ENCODE measurements at places on chromosomes 16 and 17. TPM values are rescaled to one million over a fixed set of nuclear protein-coding genes. Genes with fewer than 3 reads are reported as not detected.

DNA sequence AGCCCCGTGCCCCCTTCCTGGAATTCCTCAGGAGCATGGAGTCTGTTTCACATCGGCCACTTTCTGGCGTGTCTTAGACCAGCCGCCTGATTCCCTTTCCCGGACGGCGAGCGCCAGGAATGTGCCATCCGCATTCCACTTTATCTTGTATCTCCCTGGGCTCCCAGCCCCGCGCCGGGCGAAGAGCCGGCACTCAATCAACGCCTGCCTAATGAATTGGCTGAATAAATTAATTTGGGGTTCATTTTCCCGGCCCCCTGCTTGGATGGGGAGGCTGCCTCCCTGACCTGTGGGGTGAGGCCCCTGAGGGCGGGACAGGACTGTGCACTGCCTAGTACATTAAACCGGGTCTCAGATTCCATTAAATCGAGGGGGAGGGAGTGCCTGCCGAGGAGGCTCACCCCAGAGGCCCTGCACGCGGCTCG, 282.3 kb upstream of the TNRC6C start:
- H3K4me3 ChIP-seq: no peak overlapping the region
- H3K27me3 ChIP-seq: peaks cover 96% of the 10 kb centered on the region
- H3K36me3 ChIP-seq: no peaks in the 10 kb centered on the region
- no peak overlapping the region for H3K27ac ChIP-seq

The KRT16 gene
- total RNA-seq: 4.2 TPM

The GP2 gene
- not detected for total RNA-seq

The GFER gene
- total RNA-seq: 40.8 TPM

DNA sequence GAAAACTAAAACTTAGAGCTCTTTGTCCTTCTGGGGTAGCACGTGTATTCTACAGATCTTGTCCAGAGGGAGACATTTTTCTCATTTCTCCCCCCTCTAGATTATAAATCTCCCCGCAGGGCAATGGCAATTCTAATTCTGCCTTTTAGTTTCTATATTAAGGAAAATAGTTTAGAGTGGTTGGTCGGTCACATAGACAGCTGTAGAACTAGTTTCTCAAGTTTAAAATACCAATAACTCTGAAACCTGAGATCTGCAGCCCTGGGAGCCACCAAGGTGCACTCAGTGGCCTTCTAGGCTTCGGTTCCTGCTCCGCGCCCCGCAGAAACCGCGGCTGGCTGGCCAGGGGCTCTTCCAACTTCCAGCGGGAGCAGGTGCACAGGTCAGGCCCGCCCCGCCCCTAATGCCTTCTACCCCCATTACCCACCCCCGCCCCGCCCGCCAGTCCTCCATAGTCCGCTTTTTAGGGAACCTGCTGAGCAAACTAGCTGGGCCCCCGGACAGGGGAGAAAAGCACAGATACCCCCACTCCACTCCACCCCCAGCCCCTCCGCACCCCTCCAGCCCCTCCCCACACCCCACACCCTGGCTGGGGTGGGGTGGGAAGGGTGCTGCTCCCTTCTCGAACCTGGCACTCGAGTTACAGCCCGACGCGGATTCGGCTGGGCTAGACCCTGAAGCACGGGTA, 431 bp downstream of the SLFN11 start:
- peaks cover 41% of the 10 kb centered on the region for H3K4me1 ChIP-seq
- DNase-seq: peak; percentile 53
- H3K27ac ChIP-seq: peak overlapping the region; percentile 88
- peaks cover 28% of the 10 kb centered on the region for H3K36me3 ChIP-seq
- H3K27me3 ChIP-seq: no peaks in the 10 kb centered on the region

DNA sequence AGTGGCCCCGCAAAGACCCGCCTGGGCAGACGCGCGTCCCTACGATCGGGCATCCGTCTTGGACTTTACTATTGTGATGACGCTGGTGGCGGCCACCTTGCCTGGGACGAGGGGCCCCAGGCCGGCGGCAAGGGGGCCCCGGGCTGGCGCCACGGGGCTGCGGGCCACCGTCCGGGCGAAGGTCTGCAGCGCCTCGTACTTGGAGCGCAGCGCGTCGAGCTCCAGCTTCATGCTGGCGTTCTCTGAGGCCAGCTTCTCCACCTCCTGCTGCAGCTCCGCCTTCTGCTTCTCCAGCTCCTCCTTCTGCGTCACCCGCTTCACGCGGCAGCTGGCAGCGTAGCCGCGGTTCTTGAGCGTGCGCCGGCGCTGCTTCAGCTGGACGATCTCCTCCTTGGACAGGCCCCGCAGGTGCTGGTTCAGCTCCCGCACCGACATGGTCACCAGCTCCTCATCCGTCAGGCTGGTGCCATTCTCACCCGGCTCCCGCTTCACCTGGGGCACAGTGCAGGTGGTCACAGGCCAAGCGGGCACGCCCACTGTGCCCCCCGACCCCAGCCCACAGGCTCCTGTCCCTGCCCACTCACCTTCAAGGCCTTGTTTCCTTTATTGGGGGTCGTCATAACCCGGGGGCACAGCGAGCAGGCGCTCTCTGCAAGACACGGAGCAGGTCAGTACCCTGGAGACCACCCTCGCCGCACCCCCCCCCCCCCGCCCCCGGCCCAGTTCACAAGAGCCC, 4.8 kb upstream of the SIRT7 start:
- peak overlapping the region; percentile 65 for H3K27ac ChIP-seq
- H3K27me3 ChIP-seq: no peaks in the 10 kb centered on the region

DNA sequence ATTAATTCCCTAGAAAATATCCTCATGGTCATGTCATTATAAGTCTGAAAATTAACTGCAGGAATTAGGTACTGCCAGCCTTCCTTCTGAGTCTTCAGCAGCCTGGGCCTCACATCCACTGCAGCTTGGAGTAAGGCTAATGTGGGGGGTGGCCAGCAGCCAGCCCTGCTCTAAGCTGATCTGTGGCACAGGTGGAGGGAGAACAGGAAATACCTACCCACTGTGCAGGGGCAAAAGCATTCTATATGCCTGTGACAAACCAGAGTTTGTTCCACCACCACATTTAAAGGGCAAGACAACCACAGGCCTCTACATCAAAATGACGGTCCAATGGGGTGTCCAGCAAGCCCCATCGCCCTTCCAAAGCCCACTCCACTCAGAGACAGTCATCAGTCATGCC, 9.4 kb downstream of the NPRL3 start:
- no peaks in the 10 kb centered on the region for H3K4me1 ChIP-seq
- H3K4me3 ChIP-seq: no peak overlapping the region
- DNase-seq: no peak
- no peak overlapping the region for H3K27ac ChIP-seq

Measured in Calu3 (cell line).